ENCODE measurements at places on chromosomes 2 and 18.

GRCh38 chr2:21890716-21891115, 766.9 kb downstream of the TDRD15 start:
- no peak for DNase-seq

DNA sequence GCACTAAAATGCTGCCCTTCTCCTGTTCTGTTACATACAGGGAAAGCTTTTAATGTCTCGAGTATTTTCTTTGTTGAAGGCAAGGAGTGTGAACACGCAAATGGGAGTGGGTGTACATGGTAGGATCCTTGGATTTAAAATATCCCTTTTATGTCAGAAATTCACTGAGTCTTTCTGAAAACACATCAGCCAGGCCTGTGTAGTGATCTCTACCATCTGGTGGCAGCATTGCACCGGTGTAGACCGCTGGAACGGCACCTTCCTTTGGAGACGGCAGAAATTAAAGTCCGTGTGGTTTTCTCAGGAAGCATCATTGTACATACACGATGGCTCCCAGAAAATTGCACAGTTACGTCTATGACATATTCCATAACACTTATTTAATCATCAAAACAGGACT, 515.8 kb downstream of the GALR1 start:
- DNase-seq, result no peak

- DNase-seq, result no peak
These were observed 29.8 kb upstream of the MYO3B start for GRCh38 chr2:170148161-170148560.

GRCh38 chr18:47680488-47680887, 250.0 kb downstream of the SMAD2 start:
- no peak for DNase-seq

DNA sequence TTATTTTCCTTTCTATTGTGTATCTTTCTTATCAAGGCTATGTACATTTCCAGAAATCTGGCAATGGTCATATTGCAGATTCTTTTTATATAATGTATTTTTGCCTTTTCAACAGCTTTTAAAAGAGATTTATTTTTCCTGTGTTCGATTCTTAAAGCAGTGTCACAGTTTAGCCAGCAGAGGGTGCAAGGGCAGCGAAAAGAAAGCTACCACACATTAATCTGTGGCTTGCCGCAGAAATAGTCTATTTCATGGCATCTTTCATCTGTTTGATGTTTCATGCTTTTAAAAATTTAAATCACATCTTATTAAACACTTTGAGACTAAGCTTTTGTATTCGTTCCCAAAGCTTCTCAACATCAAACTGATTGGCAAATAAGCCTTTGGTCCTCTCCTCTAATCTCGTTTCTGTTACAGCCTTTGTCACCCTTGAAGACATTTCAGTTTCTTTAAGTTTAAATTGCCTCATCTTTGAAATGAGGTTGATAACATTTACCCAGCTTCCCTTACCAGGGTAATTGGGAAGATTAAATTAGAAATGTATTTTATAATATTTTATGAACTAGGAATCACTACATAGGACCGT, 73.3 kb downstream of the PIK3C3 start:
- DNase-seq, result no peak

DNA sequence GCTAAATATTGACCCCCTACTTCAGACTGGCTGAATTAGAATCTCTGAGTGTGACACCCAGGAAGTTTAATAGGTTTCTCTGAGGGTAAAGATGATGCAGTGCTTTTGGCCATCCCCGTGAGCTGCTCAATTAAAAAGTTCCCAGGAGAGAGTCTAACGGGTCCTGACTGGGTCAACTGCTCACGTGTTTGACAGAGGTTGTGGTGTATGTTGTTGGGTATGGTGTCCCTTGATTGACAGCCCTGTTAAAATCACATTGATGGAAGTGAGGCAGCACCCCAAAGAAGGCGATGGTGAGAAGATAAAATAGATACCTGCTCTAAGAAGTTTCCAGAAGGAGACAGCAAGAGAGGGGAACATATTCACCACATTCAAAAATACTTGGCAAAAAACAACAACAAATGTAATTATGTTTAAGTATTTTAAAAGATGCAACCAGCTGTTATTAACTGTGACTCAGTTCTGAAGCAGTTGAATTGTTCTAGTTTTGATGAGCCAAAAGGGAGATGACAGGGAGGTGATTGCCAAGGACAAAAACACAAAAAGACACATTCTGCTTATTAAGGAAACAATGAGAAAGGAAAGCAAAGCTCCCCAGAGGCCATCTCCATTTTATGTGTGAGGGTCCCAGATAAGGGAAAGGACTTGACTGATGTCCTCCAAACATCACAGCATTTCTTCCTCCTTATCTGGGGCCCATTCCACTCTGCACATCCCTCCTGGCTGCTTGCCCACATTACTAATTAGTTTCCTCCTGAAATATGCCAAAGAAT, 11.5 kb upstream of the GMCL1 start:
- no peak for DNase-seq

- DNase-seq, result no peak
These were observed 327.2 kb downstream of the SATB2 start for GRCh38 chr2:199130501-199130900.

GRCh38 chr2:190864375-190864774, 16.2 kb upstream of the GLS start:
- DNase-seq, result no peak
